ENCODE measurements at places on chromosomes 12 and 14.

GRCh38 chr12:89309440-89309802, 42.9 kb downstream of the DUSP6 start:
- no peak for DNase-seq

DNA sequence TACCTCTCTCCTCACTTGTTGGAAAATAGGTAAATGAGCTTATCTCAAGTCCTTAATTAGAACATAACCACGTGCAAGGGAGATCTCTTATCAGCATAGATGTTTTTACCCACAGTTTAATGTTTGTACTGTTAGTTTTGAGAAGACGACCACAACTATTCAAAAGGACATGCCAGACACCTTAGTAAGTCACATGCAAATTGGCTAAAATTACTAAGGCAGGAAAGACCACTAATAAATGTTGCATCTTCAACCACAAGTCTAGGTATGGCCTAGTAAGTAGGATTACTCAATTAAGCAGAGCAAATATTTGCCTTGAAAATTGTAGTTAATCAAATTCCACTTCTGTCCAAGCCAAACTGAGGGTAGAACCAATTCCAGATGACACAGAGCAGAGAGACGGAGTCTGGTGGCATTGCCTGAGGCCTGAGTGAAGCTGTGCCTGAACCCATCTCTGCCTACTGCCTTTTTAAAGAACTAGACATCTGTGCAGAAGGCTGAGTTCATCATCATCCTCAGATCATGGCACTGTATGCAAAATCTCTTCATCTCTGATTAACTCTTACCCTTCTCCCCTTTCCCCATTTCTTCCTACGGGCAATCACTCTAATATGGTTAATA, 29.7 kb upstream of the CHST11 start:
- DNase-seq, result no peak

GRCh38 chr12:1888923-1889322, 29.5 kb downstream of the CACNA2D4 start:
- DNase-seq, result no peak

DNA sequence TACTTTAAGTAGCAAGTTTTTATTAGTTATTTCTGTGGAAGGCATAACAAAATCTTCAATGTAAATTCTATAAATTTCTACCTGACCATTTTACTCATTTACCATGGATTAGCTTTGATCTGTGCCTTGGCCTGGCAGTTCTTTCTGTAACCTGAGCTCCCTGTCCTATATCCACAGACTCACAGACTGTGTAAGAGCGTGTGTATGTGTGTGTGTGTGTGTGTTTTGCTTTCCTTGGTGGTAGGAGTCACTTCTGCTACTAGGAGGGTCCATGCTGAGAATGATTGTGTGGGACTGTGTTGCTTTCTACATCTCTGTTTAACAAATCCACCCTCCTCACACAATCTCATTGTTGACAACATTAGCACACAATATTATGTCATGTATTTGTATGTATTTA, 221.2 kb upstream of the PELI2 start:
- no peak for DNase-seq

GRCh38 chr12:65465766-65466547, 187.5 kb downstream of the MSRB3 start:
- no peak for DNase-seq

DNA sequence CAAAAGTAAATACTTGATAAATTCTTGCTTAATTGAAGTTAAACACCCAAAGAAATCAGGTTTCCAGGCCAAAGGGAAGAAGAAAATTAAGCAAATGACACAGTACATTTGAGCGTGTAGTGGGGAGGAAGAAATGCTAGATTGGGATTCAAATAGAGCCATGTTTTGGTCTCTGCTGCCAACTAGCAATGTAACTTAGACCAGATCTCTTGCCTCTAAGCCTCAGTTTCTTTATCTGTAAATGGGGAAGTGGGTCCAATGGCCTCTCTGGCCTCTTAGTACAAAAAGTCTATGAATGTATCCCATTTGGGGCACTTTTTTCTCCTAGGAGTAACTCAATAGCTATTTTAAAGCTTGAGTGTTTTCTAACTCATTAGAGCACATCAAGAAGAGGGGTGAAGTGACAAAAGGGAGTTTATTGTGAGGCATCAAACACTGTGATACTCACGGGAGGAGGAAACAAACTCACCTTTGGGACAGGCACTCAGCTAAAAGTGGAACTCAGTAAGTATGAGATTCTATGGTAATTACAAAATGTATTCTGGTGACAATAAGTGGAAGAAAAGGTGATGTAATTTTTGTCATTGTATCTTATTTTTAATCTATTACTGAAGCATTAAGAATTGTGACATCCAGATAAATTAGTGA, 55.8 kb downstream of the DAD1 start:
- no peak for DNase-seq

- no peak for DNase-seq
Observed at GRCh38 chr12:131491155-131491554, 219.7 kb upstream of the SFSWAP start.

- DNase-seq, result no peak
Observed at GRCh38 chr14:68937471-68938270, 41.4 kb downstream of the ACTN1 start.

GRCh38 chr14:91277546-91278382, 33.3 kb upstream of the GPR68 start:
- DNase-seq, result no peak

DNA sequence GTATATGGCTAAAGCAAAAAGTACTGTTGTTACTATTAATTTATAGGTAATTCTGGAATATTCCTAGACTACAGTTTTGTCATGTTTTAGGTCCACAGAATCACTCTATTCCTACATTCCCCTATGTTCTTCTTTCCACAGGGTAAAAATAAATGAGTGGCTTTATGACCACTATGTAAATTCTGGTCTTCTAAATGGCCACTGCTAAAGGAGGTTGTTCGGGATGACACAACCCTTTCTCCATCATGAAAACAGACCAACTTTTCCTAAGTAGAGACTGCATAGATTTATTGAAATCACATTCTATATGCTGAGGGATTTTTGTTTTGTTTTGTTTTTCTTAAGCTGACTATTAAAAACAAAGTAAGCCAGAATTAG, 88.0 kb downstream of the SYT1 start:
- DNase-seq, result no peak

DNA sequence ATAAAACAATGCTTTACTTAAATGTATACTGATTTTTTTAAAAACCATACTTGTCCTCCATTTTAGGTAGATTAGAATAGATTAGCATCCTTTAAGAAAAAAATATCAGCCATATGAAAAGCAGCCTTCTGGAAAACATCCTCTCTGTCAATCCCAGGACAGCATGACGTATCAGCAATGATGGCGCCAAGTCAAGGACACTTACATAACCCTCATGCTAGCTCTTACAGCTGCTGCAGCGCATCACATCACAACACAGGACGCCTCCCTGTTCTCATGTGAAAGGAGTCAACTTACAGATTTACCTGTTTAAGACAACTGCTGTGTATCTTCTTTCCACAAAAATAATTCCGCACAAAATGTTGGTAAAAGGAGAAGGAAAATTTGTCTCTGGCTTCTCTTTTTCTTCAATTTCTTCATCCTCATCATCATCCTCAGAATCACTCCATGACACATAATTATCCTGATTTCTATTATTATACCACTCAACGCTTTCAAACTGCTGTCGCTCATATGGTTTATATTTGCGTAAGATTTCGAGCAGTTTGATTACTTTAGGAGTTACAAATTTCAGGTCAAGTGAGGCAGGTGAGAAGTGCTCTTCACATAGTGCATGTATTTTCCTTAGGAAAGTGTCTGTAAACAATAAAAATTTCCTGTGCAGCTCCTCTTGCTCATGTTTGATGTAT, 33.3 kb downstream of the DICER1 start:
- DNase-seq, result no peak

DNA sequence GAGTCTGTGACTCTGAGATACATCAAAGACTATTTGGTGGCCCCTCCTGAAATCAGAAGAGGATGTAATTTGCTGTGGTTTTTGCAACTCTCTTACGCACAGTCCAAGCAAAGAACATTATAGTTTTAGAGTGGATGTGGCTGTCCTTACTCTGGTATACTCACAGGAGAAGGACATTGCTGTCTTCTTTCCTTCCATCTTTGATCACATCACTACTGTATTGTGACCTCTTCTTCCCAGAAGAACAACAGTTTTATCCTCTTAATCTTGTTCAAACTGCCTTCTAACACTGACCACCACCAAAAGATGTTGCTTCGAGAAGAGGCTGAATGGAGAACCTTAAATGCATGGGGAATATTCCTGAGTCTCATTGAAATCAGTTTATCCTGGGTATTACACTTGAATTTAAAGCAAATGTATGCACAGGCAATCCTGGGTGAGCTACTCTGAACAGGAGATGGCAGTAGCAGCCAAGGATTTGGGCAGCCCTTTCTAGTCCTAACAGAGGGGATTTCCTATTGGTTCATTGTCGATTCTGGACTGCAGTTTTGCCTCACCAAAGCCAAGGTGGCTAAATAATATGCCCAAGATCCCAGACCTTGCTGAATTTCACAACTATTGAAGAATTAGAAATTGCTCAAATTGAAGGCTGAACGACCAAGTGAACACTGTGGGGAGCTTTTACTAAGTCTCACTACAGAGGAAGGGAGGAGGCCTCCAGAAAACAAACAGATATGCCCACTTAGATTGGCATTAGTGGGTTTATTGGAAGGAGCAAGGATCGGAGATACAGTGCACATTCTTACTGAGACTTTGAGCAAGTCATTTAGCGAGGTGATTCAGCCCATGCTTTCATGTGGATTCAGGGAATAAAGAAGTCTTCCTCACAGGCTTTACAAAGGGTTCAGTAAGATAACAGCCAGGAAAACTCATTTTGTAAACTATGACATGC, 282.8 kb downstream of the PAWR start:
- no peak for DNase-seq

DNA sequence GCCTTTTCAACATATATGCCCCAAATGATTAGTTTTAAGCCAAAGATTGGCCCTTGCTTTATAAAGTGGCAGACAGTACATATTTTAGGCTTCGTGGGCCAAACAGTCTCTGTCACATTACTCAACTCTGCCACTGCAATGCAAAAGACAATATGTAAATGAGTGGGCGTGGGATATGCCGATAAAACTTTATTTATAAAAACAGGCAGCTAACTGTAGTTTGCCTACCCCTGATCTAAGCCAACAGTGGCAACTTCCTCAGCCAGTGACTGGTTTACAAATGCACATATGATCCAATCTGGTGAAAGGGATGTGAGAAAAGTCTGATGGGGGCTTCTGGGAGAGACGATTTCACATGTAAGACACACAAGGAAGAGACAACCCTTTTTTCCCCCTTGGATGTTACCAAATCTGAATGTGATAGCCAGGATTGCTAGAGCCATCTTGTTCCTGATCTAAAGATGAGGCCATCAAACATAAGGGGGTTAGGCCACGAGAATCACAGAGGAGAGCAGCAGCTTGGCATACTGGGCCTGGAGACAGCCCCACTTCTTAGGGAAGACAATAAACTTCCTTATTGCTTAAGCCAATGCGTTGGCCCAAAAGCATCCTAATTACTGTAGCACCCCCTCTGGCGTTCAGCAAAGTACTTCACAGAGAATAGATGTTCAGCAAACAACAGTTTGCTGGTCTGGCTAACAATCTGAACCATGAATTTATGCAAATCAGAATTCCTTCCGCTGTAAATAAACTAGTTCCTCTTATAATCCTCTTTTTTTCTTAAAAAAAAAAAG, 75.2 kb upstream of the TMCC3 start:
- DNase-seq, result no peak

GRCh38 chr14:37278636-37279538, 81.2 kb downstream of the MIPOL1 start:
- DNase-seq, result no peak

DNA sequence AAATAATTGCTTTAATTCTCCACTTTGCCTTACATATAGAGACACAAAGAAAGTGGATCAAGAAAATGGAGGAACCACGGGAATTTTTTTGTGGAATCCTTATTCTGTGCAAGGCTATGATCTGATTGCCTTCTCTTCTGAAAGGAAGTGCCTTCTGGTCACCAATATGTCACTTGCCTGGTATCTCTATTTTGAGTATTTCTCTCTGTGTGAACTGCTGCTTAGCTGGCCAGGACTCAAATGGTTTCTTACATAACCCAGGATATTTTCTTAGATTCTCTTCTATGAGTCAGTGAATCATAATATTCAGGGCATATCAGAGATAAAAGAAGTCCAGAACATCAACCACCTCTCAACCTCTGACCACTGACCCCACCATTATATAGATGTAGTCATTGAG, 156.1 kb downstream of the DIO2 start:
- DNase-seq, result no peak

GRCh38 chr12:6539314-6539682, 5.0 kb downstream of the GAPDH start:
- no peak for DNase-seq

- DNase-seq, result no peak
Observed at GRCh38 chr12:123548107-123548506, 14.6 kb upstream of the RILPL1 start.

- no peak for DNase-seq
Observed at GRCh38 chr12:113879658-113880057, 86.5 kb downstream of the RBM19 start.

- DNase-seq, result no peak
Observed at GRCh38 chr12:91926848-91927247, 218.8 kb downstream of the BTG1 start.

GRCh38 chr14:68884031-68885030, 91.5 kb upstream of the ZFP36L1 start:
- no peak for DNase-seq

Measured in stimulated activated CD4-positive, alpha-beta T cell treated with anti-CD3 and anti-CD28 coated beads, Interleukin-1b, Interleukin-23, amount 100 ng/mL, for 24 hours (primary cell).